ENCODE measurements at places on chromosomes 12 and 14. TPM values are rescaled to one million over a fixed set of nuclear protein-coding genes. Genes with fewer than 3 reads are reported as not detected.

- no peak for DNase-seq
Observed at GRCh38 chr14:68576496-68577244, 216.2 kb downstream of the ZFP36L1 start.

- DNase-seq = no peak
Observed at GRCh38 chr14:94598506-94598815, 13.7 kb upstream of the SERPINA3 start.

RAD51AP1 gene
- total RNA-seq = 59.7 TPM

DNA sequence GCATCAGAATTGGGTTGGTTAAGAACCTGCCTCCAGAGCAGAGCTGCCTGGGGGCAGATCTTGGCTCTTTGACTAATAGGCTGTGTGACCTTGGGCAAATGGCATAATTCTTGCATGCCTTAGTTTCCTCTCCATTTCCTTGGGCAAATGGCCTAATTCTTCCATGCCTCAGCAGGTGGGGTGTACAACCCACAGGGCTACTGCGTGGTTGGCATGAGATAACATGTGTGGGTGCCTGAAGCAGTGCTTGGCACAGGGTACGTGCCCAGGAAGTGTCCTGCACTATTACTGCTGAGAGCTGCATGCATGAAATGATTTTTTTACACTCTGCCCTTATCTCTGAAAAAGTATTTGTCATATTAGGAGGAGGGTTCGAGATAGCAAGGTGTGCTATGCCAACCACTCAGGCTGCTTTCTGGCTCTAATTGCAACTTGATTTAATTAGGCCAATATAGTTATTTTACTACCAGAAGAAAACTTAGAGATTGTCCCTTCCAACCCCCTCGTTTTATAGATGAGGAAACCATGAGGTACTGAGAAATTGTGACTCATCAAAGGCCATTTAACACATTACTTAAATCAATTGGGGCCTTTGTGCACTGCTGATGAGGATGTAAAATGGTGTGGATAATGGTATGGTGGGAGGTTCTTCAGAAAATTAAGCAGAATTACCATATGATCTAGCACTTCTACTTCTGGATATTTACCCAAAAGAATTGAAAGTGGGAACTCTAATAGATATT is 161.6 kb upstream of the HIF1A start:
- DNase-seq = no peak

CCDC60 gene
- not detected for total RNA-seq

DAO gene
- total RNA-seq = not detected

RNASE3 gene
- not detected for total RNA-seq

- DNase-seq = no peak
Observed at GRCh38 chr14:24238123-24238522, 4.3 kb downstream of the TINF2 start.

KRT1 gene
- not detected for total RNA-seq

DNA sequence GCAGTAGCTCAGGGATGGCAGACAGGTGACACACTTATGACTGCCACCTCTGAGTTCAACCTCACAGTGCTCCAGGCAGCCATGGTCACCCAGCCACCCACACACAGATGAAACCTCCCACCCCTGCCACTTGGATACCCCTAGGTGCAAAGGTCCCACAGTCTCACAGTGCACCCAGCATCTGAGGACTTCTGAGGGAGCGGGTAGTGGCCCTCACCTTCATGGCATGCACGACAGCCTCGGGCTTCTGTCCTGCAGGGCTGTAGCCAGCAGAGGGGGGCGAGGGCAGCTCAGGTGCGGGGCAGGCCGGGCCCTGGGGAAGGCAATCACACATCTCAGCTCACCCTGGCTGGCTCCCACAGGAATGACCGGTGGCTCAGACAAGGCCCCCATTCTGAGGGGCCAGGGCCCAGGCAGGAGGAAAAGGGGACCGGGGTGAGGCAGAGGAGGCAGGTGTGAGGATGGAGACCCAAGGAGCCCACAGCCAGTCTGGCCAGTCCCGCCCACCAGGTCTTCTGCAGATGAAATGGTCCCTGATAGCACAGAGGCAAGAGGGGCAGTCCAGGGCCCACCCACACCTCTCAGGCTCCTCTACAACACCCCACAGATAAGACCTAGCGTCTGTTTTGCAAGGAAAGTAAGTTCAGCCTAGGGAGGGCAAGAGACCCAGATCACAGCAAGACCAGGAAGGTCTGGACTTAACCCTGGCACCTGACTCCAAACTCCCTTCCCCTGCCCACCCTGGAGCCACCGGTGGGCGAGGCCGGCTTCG is 35.8 kb downstream of the CCNK start:
- peak; percentile 77 for DNase-seq

DNA sequence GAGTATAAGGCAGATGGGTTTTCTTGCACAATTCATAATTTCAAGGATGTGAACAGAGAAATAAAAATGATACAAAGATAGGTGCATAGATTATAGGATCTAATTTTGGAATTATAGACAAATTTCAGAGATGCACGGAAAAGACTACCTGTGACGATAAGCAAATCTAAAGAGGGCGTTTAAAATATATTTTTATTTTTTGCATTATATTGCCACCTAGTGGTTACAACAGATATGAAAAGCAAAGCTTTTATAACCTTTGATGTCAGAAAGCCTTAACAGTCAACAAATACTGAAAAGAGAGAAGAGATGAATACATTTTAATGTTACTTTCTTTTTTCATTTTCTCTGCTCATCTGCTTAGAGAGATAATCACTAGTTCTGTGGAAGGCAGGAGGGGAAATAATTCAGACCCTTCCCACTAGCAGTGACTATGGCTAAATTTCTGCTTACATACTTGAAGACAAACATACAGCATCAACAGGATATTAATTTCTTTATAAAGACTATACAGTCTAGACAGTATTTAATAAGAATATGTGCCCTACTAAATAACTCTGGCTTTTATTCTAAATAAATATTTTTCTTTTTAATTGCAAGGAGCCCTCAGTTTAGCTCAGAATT is 46.3 kb downstream of the NTS start:
- DNase-seq = peak; percentile 18

- no peak for DNase-seq
Observed at GRCh38 chr12:105365231-105365630, 34.7 kb downstream of the C12orf75 start.

- DNase-seq = peak; percentile 99
Observed at GRCh38 chr12:109713187-109714070, at the start of gene FAM222A. Gene FAM222A, plus strand, starts transcription at chr12:109713825. Its CDS starts 30,322 bp downstream, at chr12:109744147.

GRCh38 chr12:121915841-121916321 is 2.5 kb upstream of the CFAP251 start:
- peak; percentile 11 for DNase-seq

DNA sequence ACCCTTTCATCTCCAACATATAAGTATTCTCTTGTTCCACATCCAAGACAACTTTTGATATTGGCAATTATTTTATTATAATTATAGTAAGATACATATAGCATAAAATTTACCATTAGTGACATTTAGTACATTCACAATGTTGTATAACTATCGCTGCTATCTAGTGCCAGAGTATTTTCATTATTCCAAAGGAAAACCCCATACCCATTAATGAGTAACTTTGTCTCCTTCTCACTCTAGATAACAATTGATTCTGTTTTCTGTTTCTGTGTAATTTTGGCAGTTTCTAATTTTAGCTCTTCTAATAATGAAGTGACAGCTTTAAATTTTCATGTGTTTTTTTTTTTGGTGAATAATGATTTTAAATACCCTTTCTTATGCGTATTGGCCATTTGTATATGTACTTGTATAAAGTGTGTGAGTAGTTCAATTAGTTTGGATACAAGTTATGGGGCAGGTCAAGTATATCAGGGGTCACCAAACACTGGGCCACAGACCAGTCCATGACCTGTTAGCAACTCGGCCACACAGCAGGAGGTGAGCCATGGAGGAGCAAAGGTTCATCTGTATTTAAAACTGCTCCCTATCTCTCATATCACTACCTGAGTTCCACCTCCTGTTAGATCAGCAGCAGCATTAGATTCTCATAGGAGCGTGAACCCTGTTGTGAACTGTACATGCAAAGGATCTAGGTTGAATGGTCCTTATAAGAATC is 97.2 kb upstream of the SYT1 start:
- no peak for DNase-seq

DNA sequence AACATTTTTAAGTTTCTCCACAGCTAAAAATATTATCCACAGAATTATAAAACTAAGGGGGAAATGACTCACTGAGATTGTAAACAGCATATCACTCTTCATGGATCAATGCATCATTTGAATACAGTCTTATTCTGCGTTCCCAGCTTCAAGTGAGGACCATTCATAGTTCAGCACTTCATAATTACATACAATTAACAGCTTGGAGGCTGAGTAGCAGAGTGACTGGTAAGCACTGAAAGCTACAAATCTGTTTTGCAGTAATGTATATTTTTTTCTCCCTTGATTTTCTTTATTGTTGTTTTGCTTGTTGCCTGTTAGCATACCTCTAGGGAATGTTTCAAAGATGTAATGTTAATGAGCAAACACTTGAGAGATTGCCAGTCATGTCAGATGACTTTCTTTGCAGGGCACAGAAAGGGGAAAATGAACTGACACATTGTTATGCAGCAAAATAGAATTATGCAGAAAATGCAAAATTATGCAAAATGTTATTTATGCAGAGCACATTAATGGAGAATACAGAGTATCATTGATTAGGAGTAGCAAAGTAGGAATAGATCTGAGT is 138.6 kb downstream of the RPS29 start:
- no peak for DNase-seq

IL22 gene
- not detected for total RNA-seq

SLC6A13 gene
- total RNA-seq = not detected

RD3L gene
- not detected for total RNA-seq

GPRC5A gene
- not detected for total RNA-seq

GNG2 gene
- 5.9 TPM for total RNA-seq

DNAAF2 gene
- 28.2 TPM for total RNA-seq

GRCh38 chr12:29655861-29656260 is 127.9 kb downstream of the TMTC1 start:
- DNase-seq = no peak

- no peak for DNase-seq
Observed at GRCh38 chr12:6177642-6178358, 22.4 kb upstream of the CD9 start.

- DNase-seq = no peak
Observed at GRCh38 chr12:27549801-27550652, 26.0 kb downstream of the PPFIBP1 start.

PA2G4 gene
- 282 TPM for total RNA-seq

DNA sequence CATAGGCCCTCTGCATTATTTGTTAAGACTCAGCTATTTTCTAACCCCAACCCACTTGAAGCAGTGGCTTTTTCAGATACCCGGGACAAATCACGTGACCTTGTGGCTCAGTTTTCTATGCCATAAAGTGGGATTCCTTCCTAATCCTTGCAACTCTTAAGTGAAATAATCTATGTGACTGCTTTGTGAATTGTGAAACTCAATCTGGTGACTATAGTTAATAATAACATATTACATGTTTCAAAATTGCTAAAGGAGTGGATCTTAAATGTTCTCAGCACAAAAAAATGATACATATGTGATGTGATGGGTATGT is 17.3 kb downstream of the EML1 start:
- DNase-seq = no peak

GRCh38 chr12:53461059-53461458 is 9.2 kb downstream of the PCBP2 start:
- no peak for DNase-seq

GRCh38 chr12:132632521-132633228 is 14.1 kb downstream of the P2RX2 start:
- DNase-seq = peak; percentile 43

- peak; percentile 29 for DNase-seq
Observed at GRCh38 chr14:89167705-89168104, 249.3 kb downstream of the FOXN3 start.

DNA sequence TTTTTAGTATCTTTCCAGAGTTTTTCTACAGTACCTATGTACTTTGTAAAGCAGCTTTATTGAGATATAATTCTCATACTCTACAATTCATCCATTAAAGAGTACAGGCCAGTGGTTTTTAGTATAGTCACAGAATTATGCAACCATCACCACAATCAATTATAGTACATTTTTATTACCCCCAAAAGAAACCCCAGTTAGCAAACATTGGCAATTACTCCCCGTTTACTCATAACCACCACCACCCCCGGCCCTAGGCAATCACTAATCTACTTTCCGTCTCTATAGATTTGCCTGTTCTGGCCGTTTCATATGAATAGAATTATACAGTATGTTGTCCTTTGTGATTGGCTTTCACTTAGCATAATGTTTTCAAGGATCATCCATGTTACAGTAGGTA is 119.8 kb downstream of the KICS2 start:
- no peak for DNase-seq

CELA1 gene
- total RNA-seq = not detected

TEX52 gene
- total RNA-seq = not detected

- peak; percentile 42 for DNase-seq
Observed at GRCh38 chr14:55438066-55438683, 2.2 kb downstream of the TBPL2 start.

- no peak for DNase-seq
Observed at GRCh38 chr12:7026854-7027253, 8.6 kb upstream of the LPCAT3 start.

GRCh38 chr12:132449565-132450417 is 40.2 kb upstream of the FBRSL1 start:
- DNase-seq = no peak

GRCh38 chr14:87489196-87489819 is 503.7 kb downstream of the GALC start:
- DNase-seq = no peak

DNA sequence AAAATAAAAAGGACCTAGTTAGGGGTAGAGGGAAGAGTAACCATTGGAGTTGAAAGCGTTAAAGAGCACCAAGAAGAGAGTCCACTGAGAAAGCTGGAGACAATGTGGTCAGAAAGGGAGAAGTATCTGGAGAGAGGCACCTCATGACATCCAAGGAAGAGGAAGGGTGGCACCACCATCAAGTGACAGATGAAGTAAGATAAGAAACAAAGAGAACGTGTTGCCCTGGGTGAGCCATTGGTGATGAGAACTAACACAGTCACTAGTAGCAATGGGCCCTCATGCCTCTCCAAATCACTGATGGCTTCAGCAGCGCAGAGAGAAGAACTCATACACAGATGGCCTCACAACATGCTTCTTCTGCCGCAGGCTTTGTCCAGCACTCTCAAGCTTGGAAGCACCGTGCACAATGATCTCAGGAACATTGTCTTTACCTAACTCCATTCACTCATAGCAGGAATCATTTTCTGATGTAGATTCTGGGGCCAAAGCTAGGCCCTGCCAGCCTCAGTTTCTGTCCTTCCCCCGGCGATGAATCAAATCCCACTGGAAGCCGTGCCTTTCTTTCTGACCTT is 252.9 kb downstream of the DPF3 start:
- no peak for DNase-seq

GPR65 gene
- not detected for total RNA-seq

GRCh38 chr12:84412226-84412625 is 500.4 kb downstream of the SLC6A15 start:
- DNase-seq = no peak

INSM2 gene
- not detected for total RNA-seq

KCNA5 gene
- 1.7 TPM for total RNA-seq

KRT75 gene
- total RNA-seq = not detected

All from H7 (cell line).